SJSA1 (cell line): ENCODE measurements at places on chromosomes 11 and 22.
A peak's percentile ranks its signal among the peaks of the same experiment; 100 is the strongest.

DNA sequence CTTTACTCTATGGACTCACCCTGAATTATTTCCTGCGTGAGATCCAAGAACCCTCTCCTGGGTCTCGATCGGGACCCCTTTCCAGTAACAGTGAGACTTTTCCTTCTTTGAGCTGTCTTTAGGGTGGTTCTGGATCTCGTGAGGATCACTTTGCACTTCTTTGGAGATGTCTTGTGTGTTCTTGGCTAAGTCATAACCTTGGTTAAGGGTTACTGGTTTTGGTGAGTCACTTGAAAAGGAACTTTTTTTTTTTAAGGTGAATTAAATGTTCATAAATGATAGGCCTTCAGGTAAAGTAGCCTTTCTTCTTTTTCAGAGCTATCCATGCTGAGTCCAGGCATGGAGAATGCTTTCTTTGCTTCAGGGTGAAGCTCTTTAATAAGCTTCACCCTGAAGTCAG lies 19.4 kb upstream of the GSTP1 start:
- DNase-seq, result no peak

DNA sequence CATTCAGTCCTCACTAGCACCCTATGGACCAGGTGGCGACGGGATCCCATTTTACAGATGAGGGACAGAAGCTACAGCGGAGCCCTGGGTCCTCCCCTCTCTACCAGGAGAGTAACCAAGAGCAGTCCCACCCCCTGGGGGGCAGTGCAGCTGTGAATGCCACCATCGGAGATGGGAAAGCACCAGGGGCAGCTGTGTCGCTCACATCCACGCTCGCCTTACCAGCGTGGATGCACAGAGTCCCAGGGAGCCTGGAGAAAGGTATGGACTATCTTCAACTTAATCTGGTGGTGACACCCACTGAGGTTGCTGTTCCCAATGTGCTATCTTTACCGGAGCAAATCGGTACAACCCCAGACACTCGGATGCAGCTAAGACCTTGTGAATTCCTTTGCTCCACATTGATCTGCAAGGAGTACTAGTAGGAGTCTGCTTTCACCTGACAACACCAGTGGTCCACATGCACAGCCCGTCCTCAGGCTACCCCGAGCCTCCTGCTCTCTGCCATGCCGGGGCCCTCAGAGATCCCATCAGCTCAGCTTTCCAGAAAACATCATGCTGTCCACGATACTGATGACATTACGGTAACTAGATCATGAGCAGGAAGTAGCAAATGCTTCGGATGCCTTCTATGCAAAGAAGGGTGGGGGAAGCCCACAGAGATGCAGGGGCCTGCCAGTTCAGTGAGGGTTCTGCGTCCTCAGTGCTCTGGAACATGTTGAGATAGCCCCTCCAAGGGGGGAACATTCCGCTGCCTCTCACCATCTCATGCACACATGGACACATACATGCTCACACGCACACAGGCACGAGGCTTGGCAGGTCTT lies 126.0 kb downstream of the CTTN start:
- no peak for DNase-seq

GRCh38 chr22:20779818-20780158 lies 5.9 kb downstream of the SERPIND1 start:
- no peak for DNase-seq

- no peak for DNase-seq
Observed at GRCh38 chr22:48287031-48287430, 1524.6 kb downstream of the TBC1D22A start.

DNA sequence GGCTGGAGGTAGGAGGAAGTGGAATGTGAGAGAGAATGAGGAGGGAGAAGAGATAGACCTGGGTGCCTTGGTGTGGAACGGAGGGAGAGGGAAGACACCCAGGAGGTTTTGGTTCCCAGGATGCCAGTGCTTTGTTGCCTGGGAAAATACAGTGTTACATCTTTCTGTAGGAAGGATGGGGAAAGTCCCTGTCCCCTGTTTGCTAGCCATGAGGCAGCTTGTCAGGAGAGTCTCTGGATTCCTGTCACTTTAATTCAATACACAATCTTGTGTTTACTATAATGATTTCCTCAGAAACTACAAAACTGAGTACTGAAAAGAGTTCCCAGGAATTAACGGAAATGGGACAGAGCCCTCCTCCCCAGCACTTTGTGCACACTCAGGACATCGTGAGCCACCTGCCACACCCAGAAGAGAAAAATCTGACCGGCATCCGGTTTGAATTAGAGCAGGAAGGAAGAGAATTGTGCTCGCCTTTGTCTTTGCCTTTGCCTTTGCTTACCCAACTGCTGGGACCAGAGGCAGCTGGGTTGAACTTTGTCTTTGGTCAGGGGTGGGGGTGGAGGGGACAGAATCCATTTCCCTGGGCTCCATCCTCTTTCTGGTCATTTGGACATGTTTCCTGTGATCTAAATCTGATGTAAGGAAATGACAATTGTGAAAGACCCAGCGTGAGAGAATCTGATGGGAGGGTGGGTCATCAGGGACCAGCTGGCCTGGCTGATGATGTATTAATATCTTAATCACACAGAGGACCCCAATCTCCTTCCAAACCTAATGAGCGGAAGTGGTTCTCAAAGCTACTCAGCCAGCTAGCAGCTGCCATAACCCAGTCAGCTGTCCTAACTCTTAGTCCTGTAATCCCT lies 1.3 kb upstream of the LIMK2 start:
- DNase-seq, result peak; percentile 40

GRCh38 chr11:4203603-4204360 lies 109.2 kb downstream of the RRM1 start:
- DNase-seq, result no peak

- DNase-seq, result no peak
Observed at GRCh38 chr22:17314487-17314886, 54.8 kb upstream of the CECR2 start.

DNA sequence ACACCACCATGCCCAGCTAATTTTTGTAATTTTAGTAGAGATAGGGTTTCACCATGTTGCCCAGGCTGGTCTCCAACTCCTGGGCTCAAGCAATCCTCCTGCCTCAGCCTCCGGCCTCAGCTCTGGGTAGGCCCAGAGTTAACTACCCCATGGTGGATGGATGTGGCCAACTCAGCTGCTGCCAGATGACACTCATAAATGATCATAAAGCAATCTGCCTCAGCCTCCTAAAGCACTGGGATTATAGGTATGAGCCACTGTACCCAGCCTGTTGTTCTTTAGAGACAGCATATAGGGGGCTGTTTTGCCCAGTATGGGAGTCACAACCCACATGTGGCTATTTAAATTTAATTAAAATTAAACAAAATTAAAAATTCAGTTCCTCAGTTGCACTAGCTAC lies 54.3 kb downstream of the LARGE1 start:
- no peak for DNase-seq

DNA sequence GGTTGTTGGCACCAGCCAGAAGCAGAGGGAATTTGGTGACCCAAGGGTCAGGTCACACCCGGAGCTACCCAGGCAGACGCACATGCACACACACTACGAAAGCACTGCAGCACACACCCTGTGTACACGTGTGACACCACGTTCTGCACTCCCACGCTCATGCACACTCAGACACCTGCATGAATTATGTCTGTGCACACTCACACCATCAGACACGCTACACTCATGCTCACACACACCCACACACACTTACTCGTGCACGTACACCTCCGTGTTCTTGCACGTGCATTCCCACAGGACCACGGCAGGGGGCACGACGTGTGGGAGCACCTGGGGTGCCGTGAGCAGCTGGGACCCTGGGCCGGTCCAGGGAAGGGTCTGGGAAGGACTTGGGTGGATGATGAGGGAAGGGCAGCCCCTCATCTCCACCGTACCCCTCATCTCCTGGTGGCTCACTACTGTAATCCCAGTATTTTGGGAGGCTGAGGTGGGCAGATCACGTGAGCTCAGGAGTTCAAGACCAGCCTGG lies 20.8 kb upstream of the GAL start:
- DNase-seq, result no peak
